ENCODE measurements at places on chromosomes 2 and 18. TPM values are rescaled to one million over a fixed set of nuclear protein-coding genes. Genes with fewer than 3 reads are reported as not detected.
A peak's percentile ranks its signal among the peaks of the same experiment; 100 is the strongest.

DNA sequence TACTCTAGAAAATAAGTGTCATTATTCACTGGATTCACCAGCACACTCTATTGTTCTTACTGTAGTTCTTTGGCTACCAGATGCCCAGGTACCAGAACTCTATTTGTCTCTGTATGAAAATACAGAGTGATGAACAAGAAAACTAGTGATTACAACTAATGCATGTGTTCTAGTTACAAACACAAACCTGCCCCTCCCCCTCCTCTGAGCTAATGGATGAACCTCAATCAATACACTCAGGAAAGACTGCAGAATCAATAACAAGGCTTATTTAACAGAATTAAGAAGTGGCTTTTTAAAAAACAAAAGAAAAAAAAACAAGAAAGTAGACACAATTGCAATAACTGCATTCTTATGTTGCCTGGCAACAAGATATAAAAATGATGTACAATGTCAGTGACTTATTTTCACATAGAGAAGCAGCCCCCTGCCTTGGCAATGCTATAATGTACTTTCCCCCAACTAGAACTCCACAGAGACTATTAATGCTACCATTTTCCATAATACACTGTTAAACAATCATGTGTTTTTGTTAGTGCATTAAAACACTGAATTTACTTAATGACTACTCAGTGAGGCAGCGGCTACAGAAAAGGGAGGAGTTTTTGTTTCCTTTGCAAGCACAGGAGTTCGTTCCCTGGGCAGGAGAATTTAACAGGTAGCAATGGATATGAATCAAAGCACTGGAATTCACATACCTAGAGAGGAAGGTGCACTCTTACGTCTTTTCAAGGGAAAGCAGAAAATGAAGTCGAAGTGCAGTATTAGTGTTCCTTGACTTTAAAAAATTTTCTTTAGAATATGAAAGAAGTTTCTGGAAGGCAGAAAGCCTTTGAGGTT is 318.8 kb upstream of the REV1 start:
- no peak for DNase-seq
- no peaks in the 10 kb centered on the region for H3K36me3 ChIP-seq
- H3K4me1 ChIP-seq: no peaks in the 10 kb centered on the region
- no peak overlapping the region for H3K27ac ChIP-seq

DNA sequence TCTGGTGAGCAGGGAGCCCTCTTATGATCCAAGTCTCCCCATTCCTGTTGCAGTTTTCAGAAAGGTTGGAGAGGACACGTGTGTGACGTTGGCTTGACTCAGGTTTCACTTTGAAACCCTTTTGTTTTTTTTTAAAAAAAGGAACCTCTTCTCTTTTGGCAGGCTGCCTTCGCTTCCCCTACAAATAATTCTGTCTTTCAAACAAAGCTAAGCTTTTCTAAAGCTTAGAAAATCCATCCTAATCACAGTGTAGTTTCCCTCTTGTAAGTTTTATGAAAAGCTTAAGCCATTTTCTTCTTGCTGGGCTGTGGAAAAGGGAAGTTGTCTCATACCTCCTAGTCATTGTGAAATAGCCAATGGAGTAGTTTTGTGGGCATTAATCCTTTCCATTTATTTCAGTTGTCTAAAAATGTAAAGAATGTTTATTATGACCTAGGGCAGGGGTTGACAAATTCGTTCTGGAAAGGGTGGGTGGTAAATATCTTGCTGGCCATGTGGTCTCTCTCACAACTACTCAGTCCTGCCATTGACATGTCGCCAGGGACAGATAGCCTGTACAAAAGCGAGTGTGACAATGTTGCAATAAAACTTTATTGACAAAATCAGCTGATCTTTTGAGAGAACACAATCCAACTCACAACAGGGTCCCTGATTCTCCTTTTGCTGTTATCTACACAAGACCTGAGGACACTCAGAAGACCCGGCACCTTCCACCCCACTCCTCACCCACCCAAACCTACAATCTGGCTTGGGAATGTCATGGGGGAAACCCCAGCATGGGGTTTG is 878.8 kb downstream of the RNF144A start:
- H3K4me3 ChIP-seq: no peak overlapping the region
- H3K27me3 ChIP-seq: no peaks in the 10 kb centered on the region
- DNase-seq: no peak
- H3K4me1 ChIP-seq: peaks cover 7% of the 10 kb centered on the region

The CNDP1 gene
- total RNA-seq: not detected

DNA sequence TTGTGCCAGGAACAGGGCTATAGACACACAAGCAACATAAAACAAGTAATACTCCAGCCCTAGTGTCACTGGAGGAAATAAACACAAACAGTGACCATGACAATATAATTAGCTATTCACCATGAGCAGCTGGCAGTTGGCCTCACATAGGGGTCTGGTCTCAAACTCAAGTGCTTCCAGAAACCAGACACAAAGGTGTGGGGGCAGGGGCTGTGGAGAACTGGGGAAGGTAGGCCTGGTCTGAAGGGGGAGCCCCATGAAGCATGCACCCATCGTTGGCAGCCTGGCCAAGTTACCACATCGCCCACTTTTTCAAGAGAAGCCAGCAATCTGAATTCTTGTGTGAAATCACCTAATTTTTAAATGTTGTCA is 49.5 kb upstream of the SP3 start:
- no peaks in the 10 kb centered on the region for H3K4me1 ChIP-seq
- H3K27ac ChIP-seq: no peak overlapping the region
- peaks cover 3% of the 10 kb centered on the region for H3K27me3 ChIP-seq
- no peak for DNase-seq

- no peak for DNase-seq
- no peak overlapping the region for H3K27ac ChIP-seq
- no peaks in the 10 kb centered on the region for H3K27me3 ChIP-seq
- H3K4me3 ChIP-seq: no peak overlapping the region
- peaks cover 40% of the 10 kb centered on the region for H3K4me1 ChIP-seq
These were observed 117.4 kb upstream of the DLX2 start for GRCh38 chr2:172220121-172220520.

- H3K27ac ChIP-seq: no peak overlapping the region
- H3K4me3 ChIP-seq: no peak overlapping the region
- no peaks in the 10 kb centered on the region for H3K4me1 ChIP-seq
- DNase-seq: no peak
- no peaks in the 10 kb centered on the region for H3K36me3 ChIP-seq
These were observed 347.6 kb downstream of the CTNNA2 start for GRCh38 chr2:79860228-79861058.

- DNase-seq: no peak
- no peaks in the 10 kb centered on the region for H3K36me3 ChIP-seq
- H3K27me3 ChIP-seq: no peaks in the 10 kb centered on the region
- peaks cover 8% of the 10 kb centered on the region for H3K4me1 ChIP-seq
- H3K27ac ChIP-seq: no peak overlapping the region
- no peak overlapping the region for H3K4me3 ChIP-seq
These were observed 32.6 kb downstream of the PMAIP1 start for GRCh38 chr18:59932401-59932800.

The ERMN gene
- total RNA-seq: 1.6 TPM

The TMEM169 gene
- total RNA-seq: 0.81 TPM

The EMILIN1 gene
- 0.15 TPM for total RNA-seq

The DNAH6 gene
- total RNA-seq: 0.62 TPM

The TGOLN2 gene
- 82.5 TPM for total RNA-seq

- no peaks in the 10 kb centered on the region for H3K4me1 ChIP-seq
- H3K36me3 ChIP-seq: no peaks in the 10 kb centered on the region
- no peak overlapping the region for H3K27ac ChIP-seq
- DNase-seq: no peak
- no peak overlapping the region for H3K4me3 ChIP-seq
- peaks cover 3% of the 10 kb centered on the region for H3K27me3 ChIP-seq
These were observed 238.1 kb upstream of the EPHA4 start for GRCh38 chr2:221810245-221810644.

GRCh38 chr2:174248187-174248997 is at the start of gene OLA1:
OLA1 (minus strand) TSS chr2:174248532; CDS start chr2:174246815, 1,717 bp downstream.
- peaks cover 21% of the 10 kb centered on the region for H3K36me3 ChIP-seq
- peak within 1 kb of the TSS; percentile 84 for H3K4me3 ChIP-seq
- peak; percentile 97 for DNase-seq
- no peaks in the 10 kb centered on the region for H3K27me3 ChIP-seq

- DNase-seq: peak; percentile 49
- no peaks in the 10 kb centered on the region for H3K36me3 ChIP-seq
These were observed at the start of gene C1GALT1C1L for GRCh38 chr2:43676322-43677050. C1GALT1C1L (minus strand) TSS chr2:43676429; CDS start chr2:43676322, 107 bp downstream.

- DNase-seq: no peak
- no peaks in the 10 kb centered on the region for H3K27me3 ChIP-seq
- H3K36me3 ChIP-seq: no peaks in the 10 kb centered on the region
- no peak overlapping the region for H3K4me3 ChIP-seq
- H3K4me1 ChIP-seq: peaks cover 13% of the 10 kb centered on the region
These were observed 72.4 kb downstream of the PRKCE start for GRCh38 chr2:45723857-45724256.

- peaks cover 5% of the 10 kb centered on the region for H3K4me1 ChIP-seq
- H3K36me3 ChIP-seq: no peaks in the 10 kb centered on the region
- no peak overlapping the region for H3K27ac ChIP-seq
- no peak overlapping the region for H3K4me3 ChIP-seq
- no peaks in the 10 kb centered on the region for H3K27me3 ChIP-seq
These were observed 419.3 kb upstream of the ACVR2A start for GRCh38 chr2:147425437-147426029.

DNA sequence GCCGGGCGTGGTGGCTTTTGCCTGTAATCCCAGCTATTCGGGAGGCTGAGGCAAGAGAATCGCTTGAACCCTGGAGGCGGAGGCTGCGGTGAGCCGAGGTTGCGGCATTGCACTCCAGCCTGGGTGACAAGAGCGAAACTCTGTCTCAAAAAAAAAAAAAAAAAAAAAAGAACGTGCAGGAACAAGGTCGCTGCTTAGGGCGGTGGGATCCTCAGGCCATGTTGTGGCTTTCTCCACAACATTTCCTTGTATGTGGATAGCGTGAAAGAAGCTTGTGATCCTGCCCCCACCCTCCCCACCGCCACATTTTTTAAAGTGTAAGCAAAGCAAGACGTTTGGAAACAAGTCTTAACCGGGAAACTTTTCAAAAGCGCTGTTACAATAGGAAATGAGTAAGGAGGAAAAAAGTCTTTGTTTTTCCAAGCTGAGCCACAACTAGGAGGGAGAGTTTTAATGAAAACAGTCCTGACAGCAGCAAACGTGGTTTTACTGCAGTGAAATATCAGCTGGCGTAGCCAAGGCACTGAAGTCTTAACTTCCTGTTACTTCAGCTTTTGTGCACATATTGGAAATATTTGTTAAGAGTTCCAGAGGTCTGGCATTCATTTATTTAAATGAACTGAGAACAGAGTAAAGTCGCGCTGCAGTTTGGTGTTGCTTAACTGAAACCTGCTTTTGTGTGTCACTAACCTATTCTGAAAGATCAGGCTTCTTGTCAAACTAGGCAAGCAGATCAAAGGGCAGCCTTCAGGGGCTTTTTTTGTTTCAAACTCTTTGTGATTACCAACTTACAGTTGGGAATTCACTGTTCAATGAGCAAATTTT is 3.8 kb downstream of the TGIF1 start:
- peak overlapping the region; percentile 89 for H3K4me3 ChIP-seq
- H3K27ac ChIP-seq: peak overlapping the region; percentile 99
- DNase-seq: peak; percentile 78
- H3K4me1 ChIP-seq: peaks cover 57% of the 10 kb centered on the region
- H3K27me3 ChIP-seq: no peaks in the 10 kb centered on the region
- H3K36me3 ChIP-seq: peaks cover 33% of the 10 kb centered on the region

GRCh38 chr18:22335731-22336198 is 82.0 kb downstream of the CTAGE1 start:
- no peaks in the 10 kb centered on the region for H3K36me3 ChIP-seq
- no peak for DNase-seq
- no peaks in the 10 kb centered on the region for H3K27me3 ChIP-seq

The NDC80 gene
- total RNA-seq: 96.8 TPM

DNA sequence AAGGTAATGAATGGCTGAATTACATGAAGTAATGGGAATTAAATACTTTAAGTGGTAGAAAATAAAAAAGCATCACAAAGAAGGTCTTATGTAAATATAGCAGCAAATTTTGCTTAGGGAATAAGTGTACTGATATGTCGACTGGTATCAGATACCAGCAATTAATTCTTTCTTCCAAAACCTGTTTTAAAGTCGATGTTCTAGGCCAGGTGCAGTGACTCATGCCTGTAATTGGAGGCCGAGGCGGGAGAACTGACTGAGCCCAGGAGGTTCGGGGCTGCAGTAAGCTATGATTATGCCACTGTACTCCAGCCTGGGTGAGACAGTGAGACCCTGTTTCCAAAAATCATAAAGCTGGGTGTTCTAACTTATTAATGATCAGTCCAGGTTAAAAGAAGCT is 30.3 kb downstream of the SP3 start:
- no peak for DNase-seq
- peaks cover 14% of the 10 kb centered on the region for H3K36me3 ChIP-seq
- H3K27ac ChIP-seq: no peak overlapping the region

DNA sequence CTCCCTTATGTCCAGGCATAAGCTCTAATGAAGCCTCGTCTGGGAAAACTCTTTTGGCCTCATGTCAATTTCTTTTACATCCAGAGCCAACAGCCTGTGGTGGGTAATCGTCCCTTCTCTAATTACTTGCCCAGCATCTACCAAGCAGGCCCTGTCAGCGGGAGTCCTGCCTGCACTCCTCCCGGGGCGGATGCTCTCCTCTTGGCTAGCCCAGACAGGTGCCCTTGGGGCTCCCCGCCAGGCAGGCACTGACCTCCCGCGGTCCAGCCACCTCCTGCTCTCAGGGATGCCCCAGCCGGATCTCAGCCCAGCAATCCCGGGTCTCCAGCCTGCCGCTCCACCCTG is 74.2 kb downstream of the NCAPH start:
- H3K4me1 ChIP-seq: peaks cover 27% of the 10 kb centered on the region
- no peak overlapping the region for H3K4me3 ChIP-seq
- no peak for DNase-seq
- no peaks in the 10 kb centered on the region for H3K36me3 ChIP-seq
- H3K27ac ChIP-seq: no peak overlapping the region

The RAB6C gene
- total RNA-seq: not detected

The MBOAT2 gene
- 4.4 TPM for total RNA-seq

GRCh38 chr2:196333397-196333796 is 162.0 kb upstream of the STK17B start:
- DNase-seq: no peak
- no peaks in the 10 kb centered on the region for H3K27me3 ChIP-seq
- peaks cover 12% of the 10 kb centered on the region for H3K4me1 ChIP-seq

DNA sequence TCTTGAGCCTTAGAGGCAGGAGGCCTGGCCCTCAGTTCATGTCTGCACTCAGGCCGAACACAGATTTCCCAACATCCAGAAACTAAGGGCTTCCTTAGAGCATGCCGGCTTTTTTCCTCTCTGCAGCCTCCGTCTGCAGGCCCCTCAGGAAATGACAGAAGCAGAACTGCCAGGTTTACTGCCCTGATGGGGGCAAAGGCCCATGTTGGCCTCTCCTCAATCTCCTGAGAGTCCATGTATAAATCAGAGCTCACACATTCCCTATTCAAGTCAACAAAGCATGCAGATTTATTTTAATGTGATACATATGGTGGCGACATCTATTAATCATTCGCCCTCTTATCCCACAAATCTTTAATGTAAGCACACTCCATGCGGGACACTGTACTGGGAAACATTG is 475.6 kb upstream of the HS6ST1 start:
- no peak overlapping the region for H3K27ac ChIP-seq
- no peaks in the 10 kb centered on the region for H3K4me1 ChIP-seq
- H3K4me3 ChIP-seq: no peak overlapping the region
- H3K27me3 ChIP-seq: no peaks in the 10 kb centered on the region
- DNase-seq: no peak

Measured in activated naive CD4-positive, alpha-beta T cell treated with anti-CD3 and anti-CD28 coated beads for 36 hours (primary cell).